ENCODE measurements at places on chromosomes 16 and 17.

- DNase-seq = peak; percentile 72
These were observed 2.9 kb downstream of the GNAO1 start for GRCh38 chr16:56193951-56194726.

DNA sequence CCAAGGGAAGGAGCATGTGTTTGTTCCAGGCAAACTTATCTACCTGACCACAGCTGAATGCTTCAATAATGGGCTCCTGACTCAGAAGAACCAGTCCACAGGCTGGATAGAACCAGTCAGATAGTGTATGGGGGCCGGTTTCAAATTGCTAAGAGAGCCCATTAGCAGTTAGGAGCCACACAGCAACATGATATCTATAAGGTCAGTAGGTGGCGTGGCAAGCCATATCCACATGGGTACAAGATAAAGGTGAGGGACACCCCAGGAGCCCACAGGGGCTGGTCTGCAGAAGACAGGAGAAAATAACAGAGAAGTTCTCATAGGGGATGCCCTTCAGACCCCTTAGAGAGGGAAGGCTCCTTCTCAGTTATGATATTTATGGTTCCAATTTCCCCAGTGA, 31.6 kb upstream of the CDRT15 start:
- DNase-seq = no peak

- DNase-seq = no peak
These were observed 14.3 kb upstream of the RBBP6 start for GRCh38 chr16:24524855-24525677.

DNA sequence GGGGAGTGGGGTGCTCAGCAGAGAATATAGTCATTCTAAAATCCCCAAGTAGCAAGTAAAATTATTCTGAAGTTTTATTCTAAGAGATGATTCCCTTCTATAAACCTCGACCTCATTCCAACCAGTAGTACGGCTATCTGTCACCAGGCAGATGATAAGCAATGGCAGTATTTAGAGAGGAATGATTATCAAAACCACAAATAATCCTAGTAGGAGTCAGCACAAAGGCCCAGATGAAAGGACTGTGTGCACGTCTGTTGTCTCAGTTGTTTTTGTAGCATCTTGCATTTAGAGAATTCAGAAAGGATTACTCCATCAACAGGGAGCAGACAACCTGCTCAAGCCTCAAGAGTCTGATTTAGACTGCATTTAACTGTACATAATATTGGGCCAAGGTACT, 21.2 kb downstream of the EZH1 start:
- DNase-seq = no peak

DNA sequence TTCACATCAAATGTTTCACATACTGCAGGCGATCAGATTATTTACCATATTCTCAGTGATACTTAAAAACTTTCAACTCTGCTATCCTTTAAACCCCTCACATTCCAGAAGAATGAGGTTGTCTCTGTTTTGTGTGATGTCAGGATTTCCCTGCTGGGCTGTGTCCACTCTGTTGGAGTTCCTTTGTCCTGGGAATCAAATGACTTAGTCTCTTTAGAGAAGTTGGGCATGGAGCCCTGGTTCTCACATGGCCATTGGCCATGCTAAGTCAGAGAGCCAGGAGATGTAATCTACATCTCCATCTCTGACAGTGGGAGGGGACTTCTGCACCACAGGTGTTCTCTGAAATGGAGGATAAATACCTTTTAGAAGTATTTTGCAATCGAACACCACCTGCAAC, 205.1 kb upstream of the MAF start:
- DNase-seq = no peak

- no peak for DNase-seq
These were observed 111.2 kb downstream of the CCT6B start for GRCh38 chr17:34850023-34850422.

DNA sequence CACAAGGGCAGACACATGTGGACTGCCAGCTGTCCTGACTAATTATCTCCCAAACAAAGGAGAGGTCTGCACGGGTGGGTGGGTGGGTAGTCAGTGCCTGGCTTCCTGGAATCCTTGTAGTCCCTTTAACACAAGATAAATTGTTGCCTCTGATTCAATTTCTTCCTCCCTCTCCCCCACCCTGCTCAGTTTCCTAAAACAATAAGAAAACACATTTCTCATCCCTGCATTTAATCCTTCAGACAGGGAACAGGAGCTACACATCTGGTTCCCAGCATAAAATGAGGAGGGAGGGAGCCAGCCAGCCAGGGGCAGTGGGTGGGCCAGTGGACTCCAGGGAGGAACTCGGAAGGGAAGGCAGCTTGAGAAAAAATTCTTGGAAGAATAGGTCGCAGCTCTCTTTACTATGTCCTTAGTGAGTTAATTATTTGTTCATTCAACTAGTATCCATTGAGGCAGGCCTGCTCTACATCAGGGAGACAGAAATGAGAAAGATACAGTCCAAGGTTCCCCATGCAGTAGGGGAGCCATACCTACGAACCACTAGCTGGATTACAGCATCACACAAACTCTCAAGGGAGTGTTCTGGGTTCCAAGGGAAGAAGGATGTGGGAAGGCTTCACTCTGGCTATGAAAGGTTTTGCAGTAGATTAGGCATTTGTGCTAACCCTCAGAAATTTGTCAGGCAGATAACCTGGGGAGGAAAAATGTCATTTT, 58.3 kb downstream of the CCT6B start:
- no peak for DNase-seq

- DNase-seq = no peak
These were observed 6.0 kb downstream of the CPSF4L start for GRCh38 chr17:73255671-73256181.

DNA sequence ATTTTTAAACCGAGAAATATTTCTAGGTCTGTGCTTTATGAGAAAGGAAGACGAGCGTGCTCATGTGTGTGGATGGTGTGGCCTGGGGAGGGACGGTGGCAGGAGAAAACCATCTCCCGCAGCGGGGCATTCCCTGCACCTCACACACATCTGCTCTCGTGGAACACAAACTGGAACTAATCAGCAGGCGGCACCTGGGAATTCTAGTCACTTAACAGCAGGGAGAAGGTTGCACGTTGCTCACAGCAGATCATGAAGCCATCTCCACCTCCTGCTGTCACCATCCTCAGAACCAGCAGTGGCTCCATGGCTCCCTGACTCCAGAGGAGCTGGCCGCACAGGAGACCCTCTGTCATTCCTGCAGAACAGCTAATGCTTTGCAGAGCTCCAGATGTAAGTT, 35.2 kb downstream of the ADCY9 start:
- no peak for DNase-seq

GRCh38 chr17:82596837-82597672, 51.2 kb downstream of the WDR45B start:
- no peak for DNase-seq

- no peak for DNase-seq
These were observed 15.4 kb downstream of the DHODH start for GRCh38 chr16:72023962-72024361.

DNA sequence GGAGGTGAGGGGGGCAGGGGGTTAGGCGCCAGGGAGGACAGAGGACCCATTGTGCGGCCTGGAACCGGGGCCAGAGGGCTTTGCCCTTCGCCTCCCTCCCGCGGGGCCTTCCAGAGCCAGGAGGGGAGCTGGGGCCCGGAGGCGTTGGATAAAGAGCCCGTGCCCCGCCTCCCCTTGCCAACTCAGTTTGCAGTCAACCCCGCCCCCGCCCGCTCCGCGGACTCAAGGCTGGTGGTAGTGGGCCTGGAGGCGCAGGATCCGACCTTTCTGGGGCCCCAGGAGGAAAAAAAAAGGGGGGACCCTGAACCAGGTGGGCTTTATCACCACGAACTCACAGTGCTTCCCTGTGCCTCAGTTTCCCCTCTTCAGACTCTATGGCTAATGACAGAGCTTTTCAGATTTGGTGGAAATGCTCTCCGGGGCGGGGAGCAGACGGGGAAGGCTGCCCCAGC, 2.0 kb upstream of the SPHK1 start:
- peak; percentile 72 for DNase-seq

DNA sequence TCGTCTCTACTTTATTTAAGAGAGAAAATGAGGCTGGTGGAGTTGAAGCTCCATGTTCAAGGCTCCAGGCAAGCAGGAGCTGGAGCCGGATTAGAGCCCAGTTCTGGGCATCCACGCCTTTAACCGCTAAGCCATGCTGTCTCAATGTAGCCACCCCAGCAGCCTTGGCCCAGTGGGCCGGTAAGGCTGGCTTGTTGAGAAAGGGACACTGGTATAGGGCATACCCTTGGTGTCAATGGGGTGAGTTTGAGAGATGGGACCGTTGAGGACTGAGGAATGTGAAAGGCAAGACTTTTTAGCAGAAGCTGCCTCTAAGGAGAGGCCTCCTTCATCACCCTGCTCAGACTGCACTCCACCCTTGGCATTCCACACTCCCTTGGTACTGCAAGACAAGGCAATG, 147.4 kb downstream of the CYLD start:
- DNase-seq = no peak

DNA sequence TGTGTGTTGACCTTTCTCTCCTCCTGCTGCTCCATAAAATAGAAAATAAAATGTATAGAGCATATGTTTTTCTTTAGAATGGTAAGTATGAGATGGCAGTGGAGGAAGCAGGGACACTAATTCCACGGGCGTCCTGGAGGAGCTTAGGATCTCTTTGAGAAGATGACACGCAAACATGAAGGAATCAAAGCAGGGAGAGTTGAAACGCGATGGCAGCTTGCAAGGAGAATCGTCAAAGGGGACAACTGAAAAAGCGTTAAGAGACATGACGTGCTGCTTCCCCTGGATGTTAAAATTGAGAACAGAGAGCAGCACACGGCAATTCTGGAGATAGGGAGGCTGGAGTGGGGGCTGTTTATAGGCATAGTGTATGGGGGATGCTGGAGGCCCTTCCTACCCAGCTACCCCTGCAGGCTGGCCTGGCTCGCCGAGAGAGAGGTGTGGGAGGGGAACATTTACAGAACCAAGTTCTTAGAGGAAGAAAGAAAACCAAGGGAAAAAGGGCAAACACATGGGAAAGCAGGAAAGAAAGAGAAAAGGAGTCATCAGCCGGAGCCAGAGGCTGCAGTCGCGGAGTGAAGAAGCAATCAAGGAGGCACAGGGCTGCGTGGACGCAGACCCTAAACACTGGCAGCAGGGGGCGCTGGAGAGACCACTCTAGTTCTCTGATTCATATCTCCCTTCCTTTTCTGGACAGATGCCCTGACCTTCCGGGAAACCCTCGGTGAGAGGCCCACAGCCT, 55.8 kb downstream of the MYH13 start:
- peak; percentile 65 for DNase-seq

DNA sequence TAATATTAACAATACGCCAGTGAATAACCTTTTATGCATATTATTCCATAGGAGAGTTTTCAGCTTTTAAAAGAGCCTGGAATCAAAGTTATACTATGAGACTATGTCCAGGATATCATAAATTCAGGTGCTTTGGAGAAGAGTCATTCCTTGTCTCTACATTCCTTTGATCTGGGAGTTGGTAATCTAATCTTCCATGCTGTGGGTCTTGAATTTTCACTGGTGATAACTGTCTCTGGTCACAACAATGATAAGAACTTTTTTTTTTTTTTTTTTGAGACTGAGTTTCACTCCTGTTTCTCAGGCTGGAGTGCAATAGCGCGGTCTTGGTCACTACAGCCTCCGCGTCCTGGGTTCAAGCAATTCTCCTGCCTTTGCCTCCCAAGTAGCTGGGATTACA, 50.8 kb downstream of the CHD9 start:
- DNase-seq = no peak

GRCh38 chr17:58755269-58755576, 431 bp upstream of the PPM1E start:
- no peak for DNase-seq

GRCh38 chr16:67246081-67246755, 1.1 kb downstream of the FHOD1 start:
- peak; percentile 88 for DNase-seq

- DNase-seq = no peak
These were observed 22.0 kb downstream of the MYO19 start for GRCh38 chr17:36512641-36513040.

DNA sequence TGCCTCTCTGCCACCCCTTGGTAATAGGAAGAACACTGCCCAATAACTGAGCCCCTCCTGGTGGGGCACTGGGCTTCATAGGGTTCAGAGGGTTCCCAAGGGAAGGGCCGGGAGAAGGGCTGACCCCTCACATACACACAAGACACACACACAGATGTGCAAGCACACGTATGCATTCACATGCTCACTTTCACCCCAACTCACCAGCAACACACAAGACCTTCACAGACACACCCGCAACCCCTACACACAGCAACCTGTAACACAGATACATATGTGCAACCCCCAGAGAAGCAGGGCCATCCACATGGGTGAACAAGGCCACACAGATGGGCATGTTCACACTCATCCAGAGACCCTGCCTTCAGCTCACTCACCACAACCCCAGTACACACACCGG, 225.1 kb downstream of the ZNF423 start:
- DNase-seq = no peak

GRCh38 chr16:75279305-75279704, 27.9 kb upstream of the BCAR1 start:
- DNase-seq = no peak

GRCh38 chr16:58467905-58468304, 32.0 kb upstream of the NDRG4 start:
- no peak for DNase-seq

- DNase-seq = no peak
These were observed at the start of gene RRAD for GRCh38 chr16:66925322-66925840. RRAD (minus strand) TSS chr16:66925535; CDS start chr16:66925179, 356 bp downstream.

- DNase-seq = no peak
These were observed 291.5 kb downstream of the C16orf95 start for GRCh38 chr16:87025676-87026075.

- no peak for DNase-seq
These were observed 41.1 kb downstream of the MYO18A start for GRCh38 chr17:29138971-29139691.

- DNase-seq = no peak
These were observed 66.9 kb downstream of the RAI1 start for GRCh38 chr17:17748179-17748578.

GRCh38 chr17:81630274-81630673, 6.6 kb downstream of the NPLOC4 start:
- DNase-seq = no peak

DNA sequence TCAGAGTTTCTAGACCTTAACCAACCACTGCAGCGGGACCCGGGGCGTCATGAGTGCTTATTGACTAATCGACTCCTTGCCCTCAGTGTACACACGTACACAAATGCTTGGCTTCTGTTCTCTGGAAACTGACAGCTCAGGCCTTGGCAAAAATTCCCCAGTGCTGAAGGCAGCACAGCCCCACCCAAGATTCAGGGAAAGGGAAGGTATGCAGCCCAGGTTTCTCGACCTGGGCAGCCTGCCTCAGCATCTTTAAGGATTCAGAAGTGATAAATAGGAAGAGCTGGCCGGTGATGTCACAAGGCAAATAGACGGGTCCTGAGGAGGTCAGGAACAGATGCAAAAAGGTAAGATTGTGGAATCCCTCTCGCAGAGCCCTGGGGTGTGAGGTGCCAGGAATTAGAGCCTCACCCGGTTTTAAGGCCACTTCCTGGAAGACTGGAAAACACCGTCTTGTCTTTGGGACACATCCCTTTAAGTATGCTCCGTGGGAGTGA, 9.0 kb upstream of the CDH3 start:
- DNase-seq = no peak

- no peak for DNase-seq
These were observed 10.6 kb upstream of the TMIGD1 start for GRCh38 chr17:30344283-30345088.

Measured in fibroblast of skin of abdomen (primary cell).